ENCODE measurements at places on chromosomes 6 and 20.

GRCh38 chr6:88238065-88238464, 71.9 kb upstream of the CNR1 start:
- DNase-seq = no peak

DNA sequence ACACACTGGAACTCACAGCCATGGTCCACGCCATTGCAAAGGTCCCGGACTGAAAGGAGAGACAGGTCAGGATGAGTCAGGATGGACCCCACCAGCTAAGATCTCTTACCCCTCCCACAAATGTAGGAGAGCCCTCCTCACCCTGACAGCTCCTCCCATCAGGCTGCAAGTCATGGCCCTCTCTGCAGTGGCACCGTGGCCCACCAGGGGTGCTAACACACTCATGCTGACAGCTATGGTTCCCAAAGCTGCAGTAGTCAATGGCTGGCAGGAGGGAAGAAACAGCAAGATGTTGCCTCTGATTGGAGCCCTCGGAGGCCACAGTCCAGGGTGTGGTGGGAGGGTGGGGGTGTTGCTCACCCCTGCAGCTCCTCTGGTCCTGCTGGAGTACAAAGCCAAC, 5.7 kb upstream of the RBPJL start:
- no peak for DNase-seq

DNA sequence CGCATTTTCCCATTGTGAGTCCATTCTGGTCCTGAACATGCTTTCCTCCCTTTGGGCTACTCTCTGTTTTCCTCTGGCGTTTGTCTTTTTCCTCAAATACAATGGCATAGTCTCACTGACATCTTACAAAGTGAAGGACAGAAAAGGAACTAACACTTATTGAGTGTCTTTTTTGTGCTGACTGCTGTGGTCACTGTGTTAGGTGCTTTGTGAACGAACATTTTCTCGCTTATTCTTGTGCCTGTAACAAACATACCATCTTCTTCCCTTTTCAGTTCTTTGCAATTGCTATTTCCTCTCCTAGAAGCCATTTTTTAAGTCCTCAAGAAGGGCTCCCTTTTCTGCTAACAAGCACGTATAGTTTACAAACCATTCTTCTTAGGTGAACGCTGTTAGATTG, 15.4 kb downstream of the FIG4 start:
- DNase-seq = no peak

- DNase-seq = no peak
Observed at GRCh38 chr6:25007269-25007699, 71.5 kb upstream of the RIPOR2 start.

- DNase-seq = no peak
Observed at GRCh38 chr20:59219211-59219610, 55.6 kb downstream of the ZNF831 start.

GRCh38 chr6:33412140-33413009, 1.6 kb downstream of the PHF1 start:
- no peak for DNase-seq

GRCh38 chr20:40754339-40754943, 65.4 kb upstream of the MAFB start:
- no peak for DNase-seq

GRCh38 chr6:139334806-139335446, 39.5 kb downstream of the CITED2 start:
- DNase-seq = peak; percentile 64

DNA sequence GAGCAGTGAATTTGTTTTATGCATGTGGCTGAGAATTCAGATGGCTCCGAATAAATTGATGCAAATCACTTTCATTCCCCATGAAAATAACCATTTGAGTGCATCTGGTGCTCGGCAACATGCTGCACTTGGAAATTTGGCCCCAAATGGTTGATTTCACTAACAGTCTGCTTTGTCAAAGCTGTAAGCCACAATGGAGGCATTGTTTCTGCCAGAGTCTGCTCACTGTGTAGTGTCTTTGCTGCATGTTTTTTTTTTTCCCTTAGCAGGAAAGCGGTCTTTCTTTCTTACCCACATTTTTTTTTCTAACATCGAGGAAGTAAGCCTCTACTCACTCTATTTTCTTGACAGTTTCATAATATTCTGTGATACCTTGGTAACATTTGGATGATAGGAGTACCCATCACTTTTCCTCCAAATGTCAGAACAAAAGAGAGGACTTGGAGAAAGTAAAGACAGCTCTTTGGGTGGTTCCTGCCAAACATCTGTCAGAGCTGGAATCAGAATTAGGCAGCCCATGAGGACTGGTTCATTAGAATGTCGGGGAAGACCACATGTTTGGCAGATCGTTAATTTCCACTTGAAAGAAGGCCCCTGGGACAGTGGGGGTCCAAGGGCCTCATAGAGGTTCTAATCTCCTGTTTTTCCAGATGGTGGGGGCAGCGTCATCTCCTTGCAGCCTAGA, 149.5 kb downstream of the DOK5 start:
- DNase-seq = no peak

DNA sequence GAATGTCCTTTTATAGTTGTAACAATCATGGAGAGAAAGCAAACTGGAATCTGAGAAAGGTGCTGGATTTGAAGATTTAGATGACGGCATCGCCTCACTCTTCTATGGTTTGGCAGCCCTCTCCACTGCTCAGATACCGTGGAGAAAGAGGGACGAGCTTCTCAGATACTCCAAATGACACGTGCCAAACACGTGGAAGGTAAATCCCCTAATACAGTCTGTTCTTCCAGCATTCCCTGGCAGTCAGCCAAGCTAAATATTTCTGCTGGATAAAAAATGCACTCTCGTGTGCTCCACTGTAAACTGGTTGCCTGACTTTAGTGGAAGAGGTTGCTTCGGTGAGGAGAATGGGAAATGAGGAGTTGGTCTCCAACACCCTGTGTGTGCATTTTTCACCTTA, 16.7 kb upstream of the PRDM1 start:
- no peak for DNase-seq

- DNase-seq = no peak
Observed at GRCh38 chr6:154390034-154390433, 33.4 kb upstream of the IPCEF1 start.

DNA sequence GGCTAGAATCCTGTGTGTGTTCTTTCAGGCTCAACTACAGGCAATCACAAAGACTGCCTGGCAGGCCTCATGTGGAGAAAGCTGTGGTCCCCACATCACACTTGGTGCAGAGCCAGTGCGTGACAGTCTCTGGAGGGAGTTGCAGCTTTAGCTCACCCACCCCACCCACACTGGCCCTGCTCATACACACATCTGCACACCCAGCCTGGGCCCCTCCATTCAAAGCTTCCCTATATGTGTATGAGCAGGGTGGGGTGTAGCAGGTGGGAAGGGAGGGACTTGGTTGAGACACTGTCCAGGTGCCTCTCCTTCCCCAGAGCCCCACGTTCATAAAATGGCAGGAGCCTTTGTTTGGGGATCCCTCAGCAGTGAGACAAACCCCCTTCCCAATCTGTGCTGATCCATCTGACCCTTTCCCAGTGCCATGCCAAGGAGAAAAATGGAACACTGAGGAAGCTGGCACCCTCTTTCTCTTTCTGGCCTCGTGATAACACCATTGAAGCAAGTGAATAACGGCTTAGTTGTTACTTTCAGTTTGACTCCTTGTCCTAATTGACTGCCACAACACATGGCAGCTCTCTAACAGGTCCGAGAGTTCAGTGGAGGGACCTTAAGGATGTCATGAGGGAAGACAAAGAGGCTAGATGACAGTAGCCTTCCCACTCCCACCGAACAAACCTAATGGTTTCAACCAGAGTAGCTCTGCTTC, 53.8 kb upstream of the NRSN1 start:
- DNase-seq = no peak

DNA sequence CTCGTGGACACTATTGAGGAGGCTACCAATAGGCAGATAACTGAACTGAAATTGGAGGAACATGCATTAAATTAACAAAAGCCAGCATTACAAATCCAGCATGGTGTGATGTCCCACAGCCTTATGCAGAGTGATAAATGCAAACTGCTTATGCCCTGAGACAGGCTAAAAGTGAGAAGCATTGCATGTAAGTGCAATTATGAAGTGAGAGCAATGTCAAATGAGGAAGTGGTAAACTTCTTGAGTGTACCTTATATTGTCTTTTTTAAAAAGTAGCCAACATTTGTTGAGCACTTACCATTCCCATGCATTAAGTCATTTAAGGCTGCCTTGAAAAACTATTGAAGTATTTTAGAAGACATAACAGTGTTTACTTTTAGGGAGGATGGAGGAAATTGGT, 212.2 kb downstream of the TBC1D7 start:
- DNase-seq = no peak

DNA sequence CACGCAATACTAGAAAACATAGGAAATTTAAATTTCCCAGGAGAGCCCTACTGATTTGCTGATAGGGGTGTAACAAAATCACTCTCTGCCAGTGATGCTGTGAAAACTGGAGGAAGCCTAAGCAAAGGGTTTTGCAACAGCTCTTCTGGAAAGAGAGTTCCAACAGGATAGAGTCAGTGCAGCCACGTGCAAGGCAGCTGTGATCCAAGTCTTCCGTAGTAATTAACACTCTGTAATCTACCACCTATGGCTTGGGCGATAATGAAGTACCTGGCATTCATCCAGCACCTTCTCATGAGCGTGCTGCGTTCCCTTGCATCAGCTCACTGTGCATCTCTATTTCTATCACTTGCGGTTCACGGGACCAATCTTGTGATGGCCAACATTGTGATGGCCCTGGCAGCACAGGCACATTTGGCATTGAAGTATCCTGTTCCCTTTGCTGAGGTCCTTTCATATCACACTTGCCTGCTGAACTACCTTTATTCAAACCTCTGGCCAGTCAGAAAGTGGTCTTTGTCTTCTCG, 48.2 kb downstream of the IRF4 start:
- DNase-seq = peak; percentile 36

DNA sequence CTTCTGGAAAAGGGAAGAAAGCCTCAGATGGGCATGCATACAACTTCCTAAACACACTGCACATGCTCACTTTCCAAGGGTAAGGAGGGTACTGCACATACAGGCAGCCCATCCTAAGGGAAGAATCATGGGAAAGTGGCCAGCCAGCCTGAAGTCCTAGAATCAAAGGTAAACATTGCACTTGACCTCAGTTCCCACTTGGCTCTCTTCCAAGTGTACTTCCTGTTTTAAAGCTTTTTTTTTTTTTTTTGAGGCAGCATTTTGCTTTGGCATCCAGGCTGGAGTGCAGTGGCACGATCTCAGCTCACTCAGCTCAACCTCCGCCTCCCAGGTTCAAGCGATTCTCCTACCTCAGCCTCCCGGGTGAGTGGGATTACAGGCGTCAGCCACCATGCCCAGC, 225.3 kb upstream of the EPHA7 start:
- no peak for DNase-seq

DNA sequence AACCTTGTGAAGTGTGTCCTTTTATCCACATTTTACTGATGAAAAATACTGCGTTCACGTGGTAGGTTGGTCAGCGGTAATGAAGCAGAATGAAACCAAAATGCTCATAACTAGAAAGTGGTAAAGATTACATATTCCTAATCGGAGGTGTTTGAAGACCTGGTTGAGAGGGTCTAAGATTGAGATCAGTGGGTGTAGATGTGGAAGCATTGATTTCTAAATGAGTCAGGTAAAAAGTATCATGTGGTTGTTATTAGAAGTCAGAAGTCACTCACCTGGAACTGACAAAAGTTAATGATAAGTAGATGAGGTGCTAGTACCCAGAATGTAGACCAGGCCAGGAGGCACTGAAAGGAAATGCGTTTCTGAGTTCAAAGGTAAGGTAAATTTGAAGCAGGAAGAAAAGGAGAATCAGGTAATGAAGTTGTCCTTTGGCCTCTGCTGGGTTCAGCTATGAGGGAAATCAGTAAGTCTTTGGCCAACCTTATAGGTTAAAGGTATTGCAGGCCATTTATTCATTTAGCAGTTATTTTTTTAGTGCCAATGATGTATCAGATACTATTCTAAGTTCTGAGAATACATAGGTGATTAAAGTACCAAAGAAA, 31.2 kb downstream of the FAM83B start:
- DNase-seq = no peak

DNA sequence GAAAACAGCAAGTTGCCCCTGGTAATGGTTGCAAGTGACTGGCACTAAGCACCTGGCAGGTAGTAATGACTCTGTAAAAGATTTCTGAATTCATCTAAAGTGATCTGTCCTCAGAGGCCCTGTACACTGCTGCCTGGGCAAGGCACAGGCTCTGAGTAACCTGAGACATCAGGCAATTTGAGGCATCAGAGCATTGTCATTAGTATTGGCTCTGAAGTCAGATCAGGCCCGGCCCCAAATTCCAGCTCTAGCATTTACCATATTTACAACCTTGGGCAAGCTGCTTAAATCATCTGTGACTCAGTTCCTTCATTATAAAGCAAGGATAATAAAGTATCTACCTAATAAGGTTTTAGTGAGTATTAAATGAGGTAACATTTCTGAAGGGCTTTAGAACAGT, 17.3 kb upstream of the TENT5A start:
- no peak for DNase-seq

- no peak for DNase-seq
Observed at GRCh38 chr6:82741996-82742385, 323.6 kb downstream of the UBE3D start.

- DNase-seq = no peak
Observed at GRCh38 chr6:107653183-107653580, 163.3 kb downstream of the SOBP start.

- DNase-seq = no peak
Observed at GRCh38 chr6:109496036-109496772, 13.2 kb upstream of the ZBTB24 start.

DNA sequence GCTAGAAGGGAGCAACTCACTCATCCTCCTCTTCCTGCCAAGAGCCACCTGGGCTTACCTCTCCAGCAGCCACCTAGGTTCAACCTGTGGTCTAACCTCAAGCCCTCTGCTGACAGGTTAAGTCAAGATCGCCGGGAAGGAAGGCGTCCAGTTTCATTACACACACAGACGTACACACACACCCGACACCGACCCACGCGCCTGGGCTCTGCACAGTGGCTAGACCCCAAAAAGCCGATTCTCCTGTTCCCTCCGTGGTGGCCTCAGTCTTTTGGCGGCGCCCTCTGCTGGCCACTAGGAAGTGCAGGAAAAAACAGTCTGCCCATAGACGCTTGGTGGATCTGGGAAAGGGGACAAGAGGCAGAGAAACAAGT, 52.8 kb downstream of the MRPL14 start:
- peak; percentile 62 for DNase-seq

DNA sequence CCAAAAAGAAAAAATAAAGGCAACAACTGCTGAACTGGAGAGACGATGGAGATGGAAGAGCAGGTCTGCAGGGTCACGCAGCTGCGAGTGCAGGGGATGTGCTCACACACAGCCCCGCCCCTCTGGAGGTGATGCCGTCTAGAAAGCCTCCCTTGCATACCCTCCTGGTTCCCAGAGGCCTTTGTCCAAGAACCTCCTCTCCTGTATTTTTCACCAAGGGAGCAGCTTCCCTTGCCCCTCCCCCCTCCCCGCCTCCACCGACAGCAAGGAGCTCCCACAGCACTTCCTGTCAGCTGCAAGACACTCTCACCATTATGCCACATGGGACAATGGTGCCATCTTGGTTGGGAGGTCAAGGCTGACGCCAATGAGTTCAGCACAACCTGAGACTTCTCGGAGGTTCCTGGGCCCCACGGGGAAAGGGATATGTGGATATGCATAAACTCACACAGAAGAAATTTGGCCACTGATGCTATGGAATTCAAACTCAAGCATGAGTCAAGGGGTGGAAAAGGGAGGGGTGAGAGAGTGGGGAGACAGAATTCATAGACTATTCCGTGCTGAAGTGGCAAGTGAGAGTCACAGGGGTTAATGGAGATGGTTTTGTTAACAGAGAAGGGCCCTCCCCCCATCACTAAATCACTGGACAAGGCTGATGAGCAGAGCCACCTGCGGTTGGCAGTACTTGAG, 132.9 kb downstream of the SCML4 start:
- no peak for DNase-seq
